HEK293T (cell line): ENCODE measurements at places on chromosomes 16 and 17.

- DNase-seq = no peak
Observed at GRCh38 chr16:35636480-35637230, 2177.2 kb downstream of the TP53TG3F start.

- DNase-seq = no peak
Observed at GRCh38 chr16:75235721-75236193, 15.7 kb downstream of the BCAR1 start.

- no peak for DNase-seq
Observed at GRCh38 chr17:40326014-40326831, 17.2 kb downstream of the RARA start.

GRCh38 chr16:74611721-74612120, 4.8 kb upstream of the GLG1 start:
- no peak for DNase-seq

- peak; percentile 58 for DNase-seq
Observed at GRCh38 chr16:75433732-75434413, 570 bp upstream of the CFDP1 start.

GRCh38 chr17:67570797-67571196, 146.9 kb upstream of the NOL11 start:
- DNase-seq = no peak

- no peak for DNase-seq
Observed at GRCh38 chr17:70901870-70902269, 732.5 kb downstream of the KCNJ2 start.

GRCh38 chr17:48004983-48005382, 32.6 kb downstream of the COPZ2 start:
- no peak for DNase-seq

GRCh38 chr16:52128361-52128760, 418.6 kb downstream of the TOX3 start:
- DNase-seq = no peak

DNA sequence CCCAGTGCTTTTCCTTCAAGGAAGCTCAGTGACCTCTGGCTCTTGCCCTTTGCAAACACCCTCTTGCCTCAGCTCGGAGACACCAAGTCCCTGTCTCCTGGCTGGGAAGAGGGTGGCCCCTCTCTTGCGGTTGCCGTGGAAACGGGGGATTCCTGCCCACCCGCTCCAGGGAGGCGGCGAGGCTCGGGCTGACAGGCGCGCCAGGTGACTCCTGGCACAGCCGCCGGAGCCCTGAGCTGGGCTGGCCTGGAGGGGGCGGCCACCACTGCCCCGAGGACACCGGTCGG, 71.4 kb downstream of the ABR start:
- DNase-seq = no peak

- no peak for DNase-seq
Observed at GRCh38 chr16:11232852-11233726, 22.9 kb downstream of the SOCS1 start.

DNA sequence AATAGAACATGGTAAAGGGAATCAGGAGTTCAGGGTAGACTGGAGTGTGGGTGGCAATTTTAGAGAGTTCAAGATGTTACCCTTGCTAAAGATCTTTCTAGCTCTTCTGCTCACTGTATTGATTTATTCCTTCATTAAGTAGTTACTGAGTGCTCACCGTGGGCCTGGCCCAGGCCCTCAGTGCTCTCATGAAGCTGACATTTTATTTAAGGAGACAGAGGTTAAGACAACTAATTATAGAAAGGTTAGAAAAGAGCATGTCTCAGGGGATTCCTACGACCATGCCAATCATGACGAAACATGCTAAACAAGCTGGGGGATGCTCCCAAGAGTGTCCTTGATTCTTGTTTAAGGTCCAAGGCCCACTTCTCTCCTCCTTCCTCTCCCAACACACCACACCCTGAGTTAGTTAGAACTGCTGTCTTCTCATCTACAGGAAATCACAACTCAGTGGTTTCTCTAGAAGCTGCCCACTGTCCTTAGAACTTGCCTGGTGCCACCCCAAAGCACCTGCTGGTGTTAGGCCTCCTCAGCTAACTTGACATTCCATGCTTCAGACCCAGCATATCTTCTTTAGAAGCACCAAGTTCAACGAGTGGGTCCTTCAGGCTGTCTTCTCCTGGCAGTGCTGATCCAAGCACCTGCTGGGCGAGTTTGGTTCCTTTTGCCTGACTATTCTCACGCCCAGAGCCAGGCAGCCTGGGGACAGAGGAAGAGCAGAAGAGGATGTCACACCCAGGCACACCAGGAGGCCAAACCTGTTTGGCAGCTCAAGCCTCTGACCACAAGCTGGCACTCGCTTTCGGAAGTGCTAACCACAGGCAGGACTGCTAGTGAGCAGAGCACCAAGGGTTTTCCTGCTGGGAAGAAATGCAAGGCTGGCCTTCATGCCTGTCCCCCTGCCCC, 79.0 kb downstream of the GAS7 start:
- DNase-seq = no peak

- DNase-seq = no peak
Observed at GRCh38 chr17:48198950-48199541, 91.5 kb downstream of the SNX11 start.

DNA sequence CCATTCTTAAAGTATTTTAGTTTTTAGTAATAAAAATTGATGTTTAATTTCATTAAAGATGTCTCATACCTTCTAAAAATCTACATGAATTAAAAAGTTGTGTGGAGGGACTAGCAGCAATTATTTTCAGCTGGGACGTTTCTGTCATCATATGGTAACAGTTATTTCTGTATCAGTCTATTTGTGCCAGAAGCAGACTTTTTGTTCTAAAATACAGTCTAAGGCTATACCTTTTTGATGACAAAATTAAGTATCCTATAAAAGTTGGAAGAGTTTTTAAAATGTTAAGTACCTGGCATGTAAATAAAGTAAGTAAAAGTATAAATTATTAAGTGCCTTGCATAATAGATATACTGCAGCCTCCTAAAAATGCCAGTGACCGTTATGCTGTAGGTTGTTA, 5.9 kb downstream of the TAOK1 start:
- DNase-seq = no peak

GRCh38 chr16:9845661-9846361, 336.4 kb downstream of the GRIN2A start:
- DNase-seq = no peak
